ENCODE measurements at places on chromosomes 12 and 14.

DNA sequence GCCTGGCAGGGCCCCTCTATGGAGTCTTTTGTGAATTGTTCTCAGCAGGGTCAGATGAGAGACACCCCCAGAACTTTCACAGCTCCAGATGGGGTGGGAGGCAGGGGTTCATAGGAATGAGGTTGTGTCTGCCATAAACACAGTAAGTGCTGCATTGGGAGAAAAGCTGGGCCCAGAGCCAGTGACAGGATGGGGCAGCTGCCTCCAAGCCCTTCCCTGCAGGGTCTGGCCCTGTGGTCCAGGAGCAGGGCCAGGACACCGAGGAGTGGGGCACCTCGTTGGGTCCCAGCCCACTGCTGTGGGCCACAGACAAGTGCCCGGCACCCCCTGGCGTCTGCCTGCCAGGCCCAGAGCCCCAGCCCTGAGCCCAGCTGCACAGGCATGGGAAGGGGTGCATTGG is 13.3 kb downstream of the INF2 start:
- no peak for DNase-seq

- DNase-seq, result no peak
Measured at GRCh38 chr12:1117970-1118563, 127.0 kb downstream of the ERC1 start.

GRCh38 chr14:58740379-58740935 is 102.7 kb downstream of the DACT1 start:
- DNase-seq, result no peak

DNA sequence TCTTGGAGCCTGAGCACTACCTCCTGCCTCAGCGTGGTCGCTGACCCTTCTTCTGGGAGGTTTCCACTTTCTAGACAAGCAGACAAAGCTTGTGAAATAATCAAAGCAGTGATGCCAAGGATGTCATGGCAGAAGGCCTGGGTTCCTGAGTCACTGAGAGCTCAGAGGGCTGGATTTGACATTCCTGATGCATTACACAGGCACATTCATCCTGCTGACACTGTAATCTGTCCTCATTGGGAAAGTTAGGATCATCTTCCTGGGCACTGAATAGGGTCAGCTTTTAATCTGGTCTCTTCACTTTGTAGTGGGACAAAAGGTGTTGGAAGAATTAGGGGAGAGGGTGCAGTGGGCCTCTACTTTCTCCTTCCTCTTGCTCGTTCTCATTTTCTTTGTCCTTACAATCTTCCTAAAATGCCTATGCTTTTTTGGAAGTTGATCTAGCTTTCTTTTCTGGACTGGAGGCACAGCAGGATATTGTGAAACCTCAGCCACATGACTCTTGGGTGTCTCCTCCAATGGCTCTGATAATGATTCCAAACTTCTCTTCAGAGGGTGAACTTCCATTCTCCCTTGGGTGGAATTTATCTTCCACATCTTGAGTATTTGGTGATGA is 29.6 kb downstream of the EEA1 start:
- DNase-seq, result no peak

DNA sequence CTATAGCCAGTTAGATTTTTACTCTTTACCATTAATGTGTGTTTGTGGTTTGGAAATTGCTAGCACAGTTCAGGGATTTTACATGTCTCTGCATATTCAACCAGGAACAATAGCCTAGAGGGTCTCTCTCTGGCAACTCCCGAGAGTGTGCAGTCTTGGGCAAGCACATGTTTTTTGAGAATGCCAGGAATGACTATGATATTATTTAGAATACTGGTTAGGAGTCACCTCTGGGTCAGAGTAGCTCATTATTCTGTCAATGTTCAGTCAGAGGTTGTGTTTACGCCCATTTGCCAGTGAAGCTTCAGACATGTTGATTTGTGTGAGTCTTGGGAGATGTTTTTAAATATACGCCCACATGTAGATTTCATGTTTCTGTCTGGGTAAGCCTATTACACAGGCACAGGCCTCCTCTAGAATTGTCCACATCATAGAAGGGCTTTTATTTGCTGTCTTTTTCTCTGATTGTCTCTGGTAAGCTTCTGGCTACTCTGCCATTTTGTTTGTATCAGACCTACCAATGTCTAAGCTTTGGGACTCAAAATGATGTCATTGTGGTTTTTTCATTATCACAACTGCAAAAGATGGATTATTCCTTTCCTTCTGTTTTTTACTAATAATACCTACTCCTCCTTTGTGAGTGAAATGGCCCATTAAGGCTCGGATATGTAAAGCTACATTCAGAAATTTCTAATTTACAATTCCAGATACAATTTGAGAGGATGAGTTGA is 203.1 kb upstream of the PPFIA2 start:
- no peak for DNase-seq

GRCh38 chr14:89826596-89826995 is 127.9 kb downstream of the EFCAB11 start:
- no peak for DNase-seq

DNA sequence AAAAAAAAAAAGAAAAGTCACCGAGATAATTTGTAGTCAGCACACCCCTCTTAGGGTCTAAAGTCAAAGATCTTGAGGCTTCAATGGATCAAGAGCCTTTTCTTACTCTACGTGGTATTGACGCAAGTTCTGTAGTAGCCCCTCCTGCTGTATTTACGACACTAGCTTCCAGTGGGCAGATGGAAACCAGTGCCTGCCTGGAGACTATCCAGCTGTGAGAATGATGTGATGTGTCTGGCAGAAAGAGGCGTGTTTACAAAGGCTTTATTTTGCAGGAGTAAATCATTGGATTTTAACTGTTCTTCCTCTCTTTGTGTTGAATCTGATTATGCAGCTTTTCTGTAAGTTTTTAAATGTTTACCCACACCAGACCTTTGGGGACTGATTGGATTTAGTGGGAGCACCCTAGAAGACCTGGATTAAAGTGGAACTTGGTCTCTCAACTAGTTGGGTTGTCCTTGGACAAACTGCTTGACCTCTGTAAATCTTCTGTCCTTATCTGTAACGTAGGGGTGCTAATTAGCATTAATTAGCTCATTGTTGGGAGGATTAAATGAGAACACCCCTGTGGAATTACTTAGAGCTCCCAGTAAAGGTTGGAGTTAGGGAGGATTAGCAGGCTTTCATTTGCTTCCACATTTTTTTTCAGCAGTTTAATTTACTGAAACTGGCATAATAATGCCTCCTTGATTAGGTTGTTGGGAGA is 72.4 kb downstream of the RASSF3 start:
- no peak for DNase-seq

GRCh38 chr12:38162708-38163441 is 153.7 kb upstream of the ALG10B start:
- DNase-seq, result no peak

- DNase-seq, result no peak
Measured at GRCh38 chr12:54215989-54216796, 27.4 kb upstream of the SMUG1 start.

- no peak for DNase-seq
Measured at GRCh38 chr12:49519574-49519936, 19.3 kb upstream of the KCNH3 start.

DNA sequence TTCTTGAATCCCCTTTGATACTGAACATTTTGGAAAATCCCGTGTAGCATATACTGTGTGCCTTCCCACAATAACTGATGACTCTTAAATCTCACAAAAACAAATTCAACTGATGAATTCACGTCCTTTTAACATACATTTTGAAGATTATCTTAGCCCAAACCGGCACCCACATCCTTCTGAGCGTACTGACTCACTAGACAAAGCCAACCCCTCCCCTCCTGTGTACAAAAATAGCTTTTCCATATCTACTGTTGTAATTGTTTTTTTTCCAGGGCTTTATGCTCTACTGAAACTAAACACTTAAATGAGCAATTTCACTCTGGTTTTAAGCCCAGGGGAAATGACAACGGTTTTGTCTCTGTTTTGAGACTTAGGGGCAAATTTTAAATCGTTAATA is 109.4 kb upstream of the ATF7IP start:
- no peak for DNase-seq

DNA sequence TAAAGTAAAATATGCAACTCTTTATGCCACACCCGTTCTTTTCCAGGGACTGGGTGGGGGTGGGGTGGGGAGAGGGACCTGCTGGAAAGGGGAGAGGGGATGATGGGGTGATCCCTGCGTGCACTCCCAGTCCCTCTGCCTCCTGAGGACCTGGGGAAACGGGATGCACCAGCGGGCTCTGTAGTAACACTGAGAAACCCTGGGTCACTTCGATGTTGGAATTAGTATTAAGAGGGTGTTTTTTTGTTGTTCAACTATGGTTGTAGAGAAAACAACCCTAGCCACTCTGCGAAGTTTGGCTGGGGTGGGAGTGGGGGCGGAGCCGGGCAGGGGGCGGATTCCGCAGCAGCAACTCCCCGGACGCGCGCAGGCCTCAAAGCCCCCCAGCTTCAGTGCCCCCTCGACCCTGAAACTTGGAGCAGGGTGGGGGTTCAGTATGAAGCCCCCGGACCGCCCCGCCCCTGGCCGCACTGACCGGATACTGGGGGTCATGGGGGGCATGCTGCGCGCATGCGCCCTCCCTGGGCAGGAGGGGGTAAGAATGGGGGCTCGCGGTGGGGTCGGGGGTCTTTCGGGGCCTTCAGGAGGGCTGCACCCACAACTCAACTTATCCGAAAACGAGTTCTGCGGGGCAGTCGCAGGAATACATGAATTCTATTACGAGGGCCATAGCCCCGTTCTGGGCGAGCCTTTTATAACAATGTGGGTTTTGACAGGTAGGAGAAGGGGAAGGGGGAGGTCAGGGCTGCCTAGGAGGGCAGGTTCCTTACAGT is 1.3 kb upstream of the ARHGEF25 start:
- DNase-seq, result no peak

DNA sequence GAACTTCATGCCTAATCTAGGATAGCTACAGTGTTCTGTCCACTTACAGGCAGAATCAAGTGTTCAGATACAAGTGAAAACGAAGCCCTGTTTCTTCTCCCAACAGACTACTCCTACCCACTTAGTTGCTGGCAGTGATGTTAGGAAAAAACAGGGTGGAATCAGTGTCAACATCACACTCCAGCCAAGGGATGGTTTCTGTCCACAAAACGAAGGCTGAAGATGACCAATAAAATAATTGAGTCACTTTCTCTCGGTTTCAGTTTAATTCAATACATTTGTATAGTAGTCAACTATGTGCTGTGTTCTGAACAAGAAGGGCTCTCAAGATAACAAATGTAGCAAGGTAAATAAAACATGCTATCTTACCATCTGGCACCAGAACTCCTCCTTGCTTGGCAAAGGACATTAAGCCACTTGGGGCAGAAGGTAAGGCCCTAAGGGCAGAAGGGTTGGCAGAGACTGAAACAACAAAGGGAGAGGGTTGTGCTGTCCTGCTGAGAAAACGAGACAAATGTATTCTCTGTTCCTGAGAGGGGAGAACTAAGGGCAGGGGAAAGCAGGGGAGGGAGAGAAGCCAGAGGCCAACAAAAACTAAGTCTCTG is 393.6 kb downstream of the DPF3 start:
- no peak for DNase-seq

DNA sequence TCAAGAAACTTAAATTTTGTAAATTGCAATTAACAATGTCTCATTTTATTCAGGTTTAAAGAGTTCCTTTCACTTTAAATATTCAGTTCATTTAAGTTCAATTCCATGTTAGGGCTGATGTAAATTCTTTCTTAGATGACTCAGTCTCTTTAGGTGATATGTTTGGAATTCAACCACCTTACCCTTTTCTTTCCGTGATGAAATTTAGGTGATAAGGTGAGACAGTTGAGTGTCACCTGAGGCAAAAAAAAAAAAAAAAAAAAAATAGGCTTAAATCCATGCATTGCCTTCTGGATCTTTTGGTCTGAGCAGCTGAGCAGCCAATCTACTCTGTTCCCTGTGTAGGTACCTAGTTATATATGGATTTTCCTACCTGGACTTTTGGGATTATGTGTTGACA is 299.5 kb downstream of the DAD1 start:
- DNase-seq, result no peak

Measured in GM12892 (cell line).